ENCODE measurements at places on chromosomes 13 and 19.

- no peak for DNase-seq
Measured at GRCh38 chr19:50230379-50231351, 27.2 kb downstream of the MYH14 start.

DNA sequence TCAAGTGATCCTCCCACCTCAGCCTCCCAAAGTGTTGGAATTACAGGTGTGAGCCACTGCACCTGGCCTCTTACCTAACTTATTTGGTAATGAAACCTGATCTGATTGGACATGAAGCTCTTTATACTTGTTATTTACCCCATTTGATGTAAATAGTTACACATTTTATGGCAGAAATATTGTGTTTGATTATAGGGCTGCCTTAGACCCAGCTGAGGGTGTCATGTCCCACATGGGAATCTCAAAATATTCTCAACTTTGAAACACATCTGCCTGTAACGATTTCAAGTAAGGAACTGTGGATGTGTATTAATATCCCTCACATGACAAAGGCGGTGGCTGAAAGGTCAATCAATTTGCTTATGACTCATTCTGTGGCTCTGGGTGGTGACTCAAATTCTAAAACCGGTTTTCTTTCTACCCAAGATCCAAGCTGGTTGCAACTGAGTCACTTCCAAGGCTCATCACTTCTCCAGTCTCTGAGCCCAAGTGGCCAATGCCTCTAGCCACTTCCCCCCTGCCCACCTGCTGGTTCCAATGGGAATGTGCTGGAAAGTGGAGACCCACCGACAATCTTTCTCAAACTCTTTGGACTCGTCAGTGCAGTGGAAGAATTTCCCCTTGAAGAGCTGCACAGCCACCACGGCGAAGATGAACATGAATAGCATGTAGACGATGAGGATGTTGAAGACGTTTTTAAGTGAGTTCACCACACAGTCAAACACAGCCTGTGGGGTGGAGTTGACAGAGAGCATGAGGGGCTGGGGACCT, 110.9 kb downstream of the IER2 start:
- DNase-seq = no peak

- no peak for DNase-seq
Measured at GRCh38 chr13:110328573-110328972, 21.5 kb downstream of the COL4A2 start.

GRCh38 chr13:59034198-59034597, 1129.5 kb downstream of the DIAPH3 start:
- DNase-seq = no peak

DNA sequence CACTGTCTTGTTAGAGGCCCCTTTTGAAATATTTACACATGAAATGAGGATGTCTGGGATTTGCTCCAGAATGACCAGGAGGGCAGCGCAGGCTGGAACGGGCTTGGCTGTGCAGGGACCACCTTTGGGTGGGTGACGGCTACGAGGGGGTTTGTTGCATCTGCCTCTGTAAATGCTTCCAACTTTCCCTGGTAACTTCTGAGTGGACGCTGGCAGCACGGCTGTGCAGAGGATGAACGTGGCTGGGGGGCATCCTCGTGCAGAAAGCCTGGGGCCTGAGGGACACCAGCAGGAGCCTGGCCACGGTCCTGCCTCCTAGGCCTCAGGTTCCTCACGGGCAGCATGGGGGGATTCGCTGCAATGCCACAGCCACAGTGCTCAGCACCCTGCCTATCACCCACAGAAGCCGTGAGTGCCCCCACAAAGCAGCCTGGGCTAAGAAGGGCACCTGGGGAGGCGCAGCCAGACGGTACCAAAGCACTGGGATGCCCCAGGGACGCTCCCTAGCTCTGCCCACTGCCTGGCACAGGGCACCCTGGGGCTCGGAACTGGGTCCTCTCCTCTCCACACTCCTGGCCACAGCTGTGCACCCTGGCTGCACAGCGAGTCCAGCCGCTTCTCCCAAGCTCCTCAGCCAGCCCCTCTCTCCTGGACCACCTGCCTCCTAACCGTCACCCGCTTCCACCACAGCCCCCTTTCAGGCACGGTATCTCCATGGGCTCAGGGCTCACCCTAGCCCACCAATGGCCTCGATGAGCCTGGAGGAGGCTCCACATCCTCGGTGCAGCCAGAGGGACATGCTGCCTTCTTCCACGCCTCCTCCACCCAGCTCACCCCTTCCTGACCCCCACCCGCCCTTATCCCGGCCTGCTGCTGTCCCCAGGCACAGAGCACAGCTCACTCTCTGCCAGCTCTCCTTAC, 44.5 kb downstream of the MLLT1 start:
- DNase-seq = no peak

DNA sequence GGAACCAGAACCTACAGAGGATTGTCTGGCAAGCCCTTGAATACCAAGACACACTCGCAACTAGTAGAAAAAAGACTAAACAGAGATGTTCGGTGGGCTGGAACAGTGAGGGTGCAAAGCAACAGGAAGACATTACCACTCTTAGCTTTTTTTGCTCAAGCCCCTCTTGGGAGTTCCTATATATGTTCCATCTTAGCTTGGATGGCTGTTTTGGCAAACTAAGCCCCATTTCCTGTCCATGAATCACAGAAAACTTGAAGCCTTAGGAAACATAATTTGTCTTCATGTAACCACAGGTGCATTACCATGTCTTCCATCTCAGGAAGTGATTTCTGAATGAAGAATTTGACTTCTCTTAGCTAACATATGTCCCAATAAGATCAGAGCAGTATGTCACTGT, 446.3 kb downstream of the OLFM4 start:
- DNase-seq = no peak

DNA sequence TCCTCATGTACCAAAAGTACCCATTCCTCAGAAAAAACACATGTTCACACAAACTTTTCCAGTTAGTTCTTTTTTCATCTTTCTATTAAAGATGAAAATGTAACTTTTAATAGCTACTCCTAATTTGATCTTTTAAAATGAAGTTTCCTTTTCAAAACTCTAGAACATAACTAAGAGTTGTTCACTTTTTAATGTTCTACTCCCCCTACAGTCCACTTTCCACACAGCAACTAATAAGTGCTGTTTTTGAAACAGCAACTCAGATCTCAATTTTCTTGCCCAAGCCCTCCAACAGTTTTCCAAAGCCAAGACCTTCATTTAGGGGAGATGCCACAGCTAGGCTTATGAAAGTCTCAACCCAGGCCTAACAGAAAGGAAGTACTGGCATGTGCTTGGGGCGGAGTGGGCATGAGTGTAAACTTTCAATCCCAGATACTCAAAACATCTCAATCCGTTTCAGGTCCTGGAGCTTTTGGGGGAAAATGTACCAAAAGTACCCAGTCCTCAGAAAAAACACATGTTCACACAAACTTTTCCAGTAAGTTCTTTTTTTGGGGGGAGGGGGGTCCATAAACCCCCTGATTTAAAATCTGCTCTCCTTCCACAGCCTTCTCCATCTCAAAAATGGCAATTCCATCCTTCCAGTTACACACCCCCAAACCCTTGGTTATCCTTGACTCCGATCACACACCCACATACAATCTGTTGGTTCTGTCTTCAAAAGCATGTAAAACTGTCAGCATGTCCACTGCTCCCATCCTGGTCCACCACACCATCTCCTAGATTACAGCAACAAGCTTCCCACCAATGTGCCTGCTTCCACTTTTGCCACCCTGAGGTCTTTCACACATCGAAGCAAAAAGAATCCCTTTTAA, 2.0 kb downstream of the FBL start:
- DNase-seq = no peak

GRCh38 chr13:79799059-79799867, 318.3 kb downstream of the NDFIP2 start:
- DNase-seq = no peak

DNA sequence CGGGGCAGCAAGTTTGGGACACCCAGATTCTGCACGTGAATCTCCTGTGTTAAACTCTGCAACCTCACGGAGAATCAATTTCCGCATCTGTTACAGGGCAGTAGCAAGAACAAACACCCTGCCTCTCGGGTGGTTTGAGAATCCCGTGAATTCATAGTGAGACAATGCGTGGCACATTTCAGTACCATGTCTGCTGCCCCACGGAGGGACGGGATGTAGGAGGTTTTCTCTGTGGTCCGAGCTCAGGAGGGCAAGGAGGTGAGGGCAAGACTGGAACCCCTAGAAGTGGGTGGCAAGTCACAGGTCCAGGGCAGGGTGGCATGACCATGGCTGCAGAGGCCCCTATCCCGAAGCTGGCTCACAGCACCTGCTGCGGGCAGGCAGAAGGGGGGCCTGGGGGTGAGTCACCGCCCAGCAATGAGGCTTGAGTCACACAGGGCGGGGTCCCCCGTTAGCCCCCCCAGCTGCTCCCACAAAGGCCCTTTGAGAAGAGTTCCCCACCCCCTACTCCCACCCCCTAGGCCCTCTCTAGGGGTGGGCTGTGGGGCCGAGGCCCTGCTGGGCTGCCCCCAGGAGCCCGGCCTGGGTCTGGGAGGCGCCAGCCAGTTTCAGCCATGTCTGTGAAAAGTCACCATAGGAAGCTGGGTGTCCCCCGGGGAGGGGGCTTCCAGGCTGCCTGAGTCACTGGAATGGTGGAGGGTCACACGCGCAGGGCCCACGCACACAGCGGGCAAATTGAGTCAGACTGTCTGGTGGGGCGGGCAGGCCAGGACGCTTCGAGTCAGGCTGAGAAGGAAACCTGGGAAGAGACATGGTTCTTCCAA, 25.8 kb upstream of the NANOS3 start:
- DNase-seq = no peak

DNA sequence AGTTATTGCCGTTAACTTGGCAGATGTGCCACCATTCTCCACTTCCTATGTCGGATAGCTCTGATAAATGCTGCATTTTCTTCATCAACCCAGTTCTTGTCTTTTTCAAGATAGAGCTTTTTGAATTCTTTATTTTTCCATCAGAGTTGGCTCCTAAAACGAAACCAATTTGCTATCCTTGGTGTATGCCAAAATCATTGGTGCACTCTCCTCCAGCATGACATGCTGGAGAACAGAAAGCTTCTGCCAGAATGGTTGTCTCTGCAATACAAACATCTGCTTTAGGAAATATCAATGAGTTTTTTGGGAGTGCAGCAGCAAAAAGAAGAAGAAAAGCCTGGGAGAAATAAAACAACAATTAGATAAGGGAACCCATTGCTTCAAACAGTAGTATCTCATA, 124.2 kb downstream of the CDK8 start:
- no peak for DNase-seq

- DNase-seq = no peak
Measured at GRCh38 chr19:55082020-55082851, 6.6 kb downstream of the EPS8L1 start.

DNA sequence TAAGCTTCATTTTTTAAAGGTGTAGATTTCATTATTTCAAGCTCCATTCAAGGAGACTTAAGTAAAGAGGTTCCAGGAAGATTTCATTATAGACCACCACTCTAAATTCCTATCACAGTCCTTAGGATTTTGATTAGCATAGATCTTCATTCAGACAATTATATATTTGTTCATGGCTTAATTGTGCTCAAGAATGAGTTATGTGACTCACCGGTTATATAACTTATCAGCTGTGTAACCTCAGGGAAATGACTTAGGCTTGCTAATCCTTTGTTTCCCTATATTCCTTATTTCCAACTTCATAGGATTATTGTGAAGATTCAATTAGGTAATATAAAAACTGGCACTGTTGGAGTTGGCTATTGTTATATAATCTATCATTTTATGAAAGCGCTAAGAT, 632.8 kb upstream of the SPRY2 start:
- no peak for DNase-seq

GRCh38 chr13:30798776-30799355, 63.5 kb downstream of the ALOX5AP start:
- DNase-seq = no peak

DNA sequence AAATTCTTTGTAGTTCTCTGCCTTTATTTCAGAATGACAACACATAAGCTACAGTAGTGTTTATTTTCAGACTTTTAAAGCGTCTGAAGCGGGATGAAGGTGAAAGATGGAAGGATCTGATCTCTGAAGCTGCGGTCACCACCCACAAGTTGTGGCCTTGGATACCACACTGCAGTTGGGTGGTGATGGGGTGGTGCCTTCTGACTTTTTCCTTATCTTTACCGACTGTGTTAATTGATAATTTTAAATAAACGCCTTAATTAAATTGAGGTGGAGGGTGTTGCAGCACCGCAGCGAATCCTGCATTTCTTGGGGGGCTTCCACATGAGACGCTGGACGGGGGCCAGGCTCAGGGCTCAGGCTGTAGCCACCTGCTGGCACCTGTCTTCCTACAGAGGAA, 1.3 kb downstream of the TFDP1 start:
- no peak for DNase-seq

DNA sequence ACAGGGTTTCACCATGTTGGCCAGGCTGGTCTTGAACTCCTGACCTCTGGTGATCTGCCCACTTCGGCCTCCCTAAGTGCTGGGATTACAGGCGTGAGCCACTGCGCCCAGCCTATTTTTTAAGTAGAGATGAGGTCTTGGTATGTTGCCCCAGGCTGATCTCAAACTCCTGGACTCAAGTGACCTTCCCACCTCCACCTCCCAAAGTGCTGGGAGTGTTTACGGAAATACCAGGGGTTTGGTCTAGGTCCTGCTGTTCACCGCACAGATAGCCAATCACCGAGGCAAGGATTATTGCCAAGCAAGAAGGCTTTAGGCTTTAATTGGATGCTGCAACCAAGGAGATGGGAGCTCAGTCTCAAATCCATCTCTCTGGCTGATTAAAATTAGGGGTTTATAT, 11.6 kb downstream of the CLEC4G start:
- no peak for DNase-seq

DNA sequence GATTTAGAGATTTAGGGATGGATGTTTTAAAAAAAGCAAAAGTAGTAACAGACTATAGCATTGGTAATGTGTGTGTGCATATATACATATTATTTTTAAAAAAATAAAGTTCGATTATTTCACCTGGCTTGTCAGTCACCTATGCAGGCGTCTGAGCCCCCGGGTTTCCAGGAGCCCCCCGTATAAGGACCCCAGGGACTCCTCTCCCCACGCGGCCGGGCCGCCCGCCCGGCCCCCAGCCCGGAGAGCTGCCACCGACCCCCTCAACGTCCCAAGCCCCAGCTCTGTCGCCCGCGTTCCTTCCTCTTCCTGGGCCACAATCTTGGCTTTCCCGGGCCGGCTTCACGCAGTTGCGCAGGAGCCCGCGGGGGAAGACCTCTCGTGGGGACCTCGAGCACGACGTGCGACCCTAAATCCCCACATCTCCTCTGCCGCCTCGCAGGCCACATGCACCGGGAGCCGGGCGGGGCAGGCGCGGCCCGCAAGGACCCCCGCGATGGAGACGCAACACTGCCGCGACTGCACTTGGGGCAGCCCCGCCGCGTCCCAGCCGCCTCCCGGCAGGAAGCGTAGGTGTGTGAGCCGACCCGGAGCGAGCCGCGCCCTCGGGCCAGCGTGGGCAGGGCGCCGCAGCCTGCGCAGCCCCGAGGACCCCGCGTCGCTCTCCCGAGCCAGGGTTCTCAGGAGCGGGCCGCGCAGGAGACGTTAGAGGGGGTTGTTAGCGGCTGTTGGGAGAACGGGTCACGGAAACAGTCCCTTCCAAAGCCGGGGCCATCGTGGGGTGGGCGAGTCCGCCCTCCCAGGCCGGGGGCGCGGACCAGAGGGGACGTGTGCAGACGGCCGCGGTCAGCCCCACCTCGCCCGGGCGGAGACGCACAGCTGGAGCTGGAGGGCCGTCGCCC, 840 bp upstream of the CCNA1 start:
- no peak for DNase-seq

GRCh38 chr19:7488736-7489353, at the start of gene PEX11G:
Gene PEX11G (minus strand): TSS chr19:7489035. CDS start chr19:7489010, 25 bp downstream.
- DNase-seq = no peak

GRCh38 chr13:44231786-44232516, 141.7 kb upstream of the SERP2 start:
- DNase-seq = no peak
